Activated gamma-delta T cell treated with Interleukin-2 at 50 U/mL for 16 hours (primary cell): ENCODE measurements at places on chromosomes 1 and 21.

- DNase-seq: no peak
Observed at GRCh38 chr1:39116116-39116607, 88.3 kb upstream of the MACF1 start.

- DNase-seq: peak; percentile 6
Observed at GRCh38 chr1:25906644-25907300, 553 bp upstream of the STMN1 start.

- DNase-seq: no peak
Observed at GRCh38 chr21:42561762-42562650, 48.4 kb downstream of the SLC37A1 start.

- DNase-seq: no peak
Observed at GRCh38 chr1:222790520-222790919, 24.3 kb upstream of the DISP1 start.

GRCh38 chr21:38990424-38990794, 184.7 kb downstream of the ETS2 start:
- no peak for DNase-seq

DNA sequence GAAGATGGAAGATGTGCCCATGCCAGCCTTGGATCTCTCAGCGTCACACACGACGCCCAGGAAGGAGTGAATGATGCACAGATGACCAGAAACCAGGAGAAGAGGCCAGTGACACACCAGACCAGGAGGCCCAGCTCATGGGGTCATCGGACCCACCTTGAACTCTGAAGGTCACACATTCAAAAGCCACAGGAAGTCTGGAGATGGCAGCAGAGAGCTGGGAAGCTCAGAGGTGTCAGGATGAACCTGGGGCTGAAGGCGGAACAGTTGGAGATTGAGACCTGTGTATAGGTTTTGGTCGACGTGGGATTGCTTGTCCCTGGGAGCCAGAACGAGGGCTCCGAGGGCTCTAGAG, 43.6 kb downstream of the SLC19A1 start:
- no peak for DNase-seq

GRCh38 chr1:16145662-16146278, 10.1 kb downstream of the EPHA2 start:
- DNase-seq: no peak

DNA sequence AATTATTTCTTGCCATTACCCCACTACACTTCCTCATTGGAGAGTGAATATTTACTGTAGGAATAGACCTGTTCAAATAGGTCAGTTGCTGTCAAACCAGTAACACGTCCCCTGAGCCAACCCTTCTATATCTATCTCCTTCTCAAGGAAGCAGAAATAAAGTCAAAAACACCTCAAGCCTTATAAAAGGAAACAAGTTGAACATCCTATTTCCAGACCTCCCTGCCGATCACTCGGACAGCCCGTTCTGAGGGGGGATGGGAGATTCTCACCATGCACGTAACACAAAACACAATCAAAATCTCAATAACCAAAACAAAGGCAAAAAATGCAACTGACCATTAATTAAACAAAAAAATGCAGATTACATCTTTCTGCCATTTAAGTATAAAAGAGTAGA, 121.5 kb upstream of the KRTAP19-8 start:
- no peak for DNase-seq

DNA sequence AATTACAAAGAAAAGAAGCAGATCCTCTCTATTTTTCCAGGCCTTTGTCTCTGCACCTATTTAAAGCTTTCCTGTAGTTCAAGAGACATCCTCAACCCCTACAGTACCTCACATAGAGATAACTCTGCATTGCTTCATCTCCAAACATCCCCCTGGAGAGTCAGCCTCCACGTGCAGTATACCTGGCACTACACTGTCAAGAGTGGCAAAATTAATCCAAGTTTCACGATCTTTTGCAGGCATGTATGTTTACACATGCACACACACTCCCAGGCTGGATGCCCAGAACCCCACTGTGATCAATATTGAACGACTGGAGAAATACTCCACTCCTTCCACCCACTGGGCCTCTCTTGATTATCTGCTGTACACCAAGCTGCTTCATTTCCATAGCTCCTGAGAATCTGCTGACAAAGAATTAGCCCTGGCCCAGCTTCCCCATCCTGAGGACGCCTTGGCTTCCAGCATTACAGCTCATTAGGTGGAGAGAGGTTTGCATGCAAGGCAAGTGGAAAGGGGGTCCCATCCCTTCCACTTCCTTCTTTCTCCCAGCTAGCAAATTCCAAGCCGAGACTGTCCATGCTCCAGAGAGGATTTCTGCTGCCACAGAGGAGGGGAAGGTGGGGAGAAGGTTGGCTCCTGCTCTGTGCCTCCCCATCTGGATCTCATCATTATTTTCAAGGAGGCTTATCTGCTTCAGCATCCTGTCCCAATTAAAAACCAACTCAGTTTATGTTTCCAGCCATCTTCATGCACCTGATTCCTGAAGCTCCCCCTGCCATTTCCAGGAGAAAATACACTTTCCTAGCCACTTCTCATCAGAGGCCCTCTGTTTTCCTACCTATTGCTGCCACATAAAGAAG, 66.5 kb upstream of the GOLT1A start:
- DNase-seq: no peak

GRCh38 chr21:27240839-27241238, 274.0 kb upstream of the ADAMTS5 start:
- DNase-seq: no peak

DNA sequence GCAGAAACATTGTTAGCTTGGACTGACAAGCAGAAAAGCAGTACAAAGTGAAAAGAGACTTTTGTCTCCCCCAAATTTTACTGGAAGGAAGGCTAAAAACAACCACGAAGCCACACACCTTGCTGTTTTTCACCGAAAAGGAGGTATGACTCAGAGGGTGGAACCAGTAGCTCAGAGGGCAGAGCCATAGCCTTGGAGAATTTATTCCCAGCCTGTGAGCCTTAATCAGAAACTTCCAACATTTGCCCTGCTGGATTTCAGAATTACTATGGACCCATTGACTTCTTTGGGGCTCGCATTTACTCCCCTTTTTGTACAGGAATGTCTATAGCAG, 32.0 kb downstream of the RPS6KC1 start:
- DNase-seq: no peak

DNA sequence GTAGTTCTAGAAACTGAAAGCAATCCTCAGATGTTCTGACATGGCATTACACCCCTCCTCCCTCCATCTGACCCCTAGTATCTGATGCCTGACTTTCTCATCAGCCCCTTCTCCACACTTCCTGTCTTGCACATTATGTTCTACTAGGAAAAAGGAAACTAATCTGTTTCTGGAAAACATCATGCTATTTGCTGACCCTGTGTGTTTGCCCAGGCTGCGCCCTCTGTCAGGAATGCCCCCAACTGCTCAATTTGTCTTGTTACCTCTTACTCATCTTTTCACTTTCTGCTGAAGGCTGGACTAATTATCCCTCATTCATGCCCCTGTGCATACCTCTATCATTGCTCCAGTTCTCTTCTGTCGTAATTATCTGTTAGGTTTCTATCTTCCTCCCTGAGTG, 37.5 kb upstream of the DAB1 start:
- no peak for DNase-seq

GRCh38 chr1:23650344-23650990, 41.1 kb upstream of the RPL11 start:
- no peak for DNase-seq

DNA sequence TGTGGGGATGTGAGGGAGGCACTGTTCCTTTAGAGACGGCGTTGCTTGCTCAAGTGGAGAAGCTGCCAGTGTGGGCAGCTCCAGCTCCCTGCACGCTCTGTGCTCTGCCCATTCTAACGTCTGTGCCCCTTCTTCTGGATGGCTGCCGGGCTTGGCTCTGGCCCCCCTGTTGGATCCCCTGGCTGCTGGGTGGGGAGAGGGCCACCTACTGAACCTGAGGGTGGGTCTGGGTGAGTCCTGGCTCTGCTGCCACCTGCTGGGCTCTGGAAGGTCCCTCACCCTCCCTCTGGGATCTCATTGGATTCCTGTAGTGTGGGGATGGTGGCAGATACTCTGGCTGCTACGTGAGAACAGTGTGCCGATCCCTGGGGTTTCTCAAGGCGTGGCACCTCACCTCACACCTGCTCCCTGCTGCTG, 5.0 kb downstream of the PFKL start:
- DNase-seq: peak; percentile 37

- DNase-seq: peak; percentile 30
Observed at GRCh38 chr1:151326619-151327222, 495 bp downstream of the PI4KB start.

GRCh38 chr1:51421964-51422363, 91.6 kb upstream of the TTC39A start:
- DNase-seq: no peak

DNA sequence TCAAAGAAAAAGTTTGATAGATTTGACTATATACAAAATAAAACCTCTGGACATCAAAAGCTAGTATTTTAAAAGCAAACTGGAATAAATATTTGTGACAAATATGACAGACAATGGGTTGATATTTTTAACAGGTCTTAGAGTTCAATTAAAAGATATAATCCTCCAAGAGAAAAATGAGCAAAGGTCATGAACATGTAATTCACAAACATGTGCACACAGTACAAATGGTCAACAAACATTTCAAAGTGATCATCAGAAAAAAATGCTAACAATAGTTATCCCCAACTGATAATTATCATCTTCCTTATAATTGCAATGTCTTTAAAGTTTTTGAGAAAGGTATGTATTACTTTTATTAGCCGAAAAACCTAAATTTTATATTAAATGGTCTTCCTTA, 32.0 kb downstream of the WDR64 start:
- DNase-seq: no peak

DNA sequence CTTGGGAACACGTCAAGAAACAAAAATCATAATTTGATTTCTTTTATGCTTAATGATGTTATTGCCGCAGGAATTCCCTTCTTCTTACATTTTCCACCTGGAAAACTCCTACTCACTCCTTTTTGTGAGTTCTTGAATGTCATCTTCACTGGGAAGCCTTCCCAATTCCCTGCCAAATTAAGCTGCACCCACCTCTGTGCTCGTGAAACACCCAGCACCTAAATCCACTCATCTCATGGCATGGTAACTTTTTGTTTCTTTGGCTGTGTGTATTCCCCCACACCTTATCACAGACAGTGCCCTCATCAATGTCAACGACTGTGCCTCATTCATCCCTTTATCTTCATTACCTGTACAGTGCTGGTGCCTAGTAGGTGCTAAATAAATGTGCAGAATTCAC, 45.6 kb downstream of the ASTN1 start:
- DNase-seq: no peak

DNA sequence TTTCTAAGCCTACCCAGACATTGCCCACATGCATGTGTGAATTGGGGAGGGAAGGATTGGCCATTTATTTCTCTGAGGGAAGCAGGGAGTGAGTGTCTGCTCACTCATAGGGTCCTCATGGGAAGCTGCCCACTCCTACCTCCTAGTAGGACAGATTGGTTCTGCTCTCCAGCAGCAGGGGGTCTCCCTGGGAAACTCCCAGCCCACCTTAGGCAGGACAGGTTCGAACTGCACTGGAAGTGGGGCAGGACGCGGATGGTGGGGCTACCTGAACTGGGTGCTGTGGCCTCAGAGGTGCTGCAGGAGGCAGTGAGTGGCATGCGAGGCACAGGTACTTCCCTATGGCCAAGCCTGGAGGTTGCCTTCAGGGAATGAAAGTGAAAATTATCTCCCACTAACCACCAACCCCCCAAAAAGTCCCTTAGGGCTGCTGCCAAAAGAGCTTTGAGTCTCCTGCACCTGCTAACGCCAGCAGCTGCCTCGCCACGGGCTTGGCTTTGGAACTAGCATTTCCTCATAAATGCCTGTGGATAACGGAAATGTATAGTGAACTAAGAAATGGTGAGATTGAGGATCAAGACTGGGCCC, 157.0 kb upstream of the COA6 start:
- DNase-seq: no peak

DNA sequence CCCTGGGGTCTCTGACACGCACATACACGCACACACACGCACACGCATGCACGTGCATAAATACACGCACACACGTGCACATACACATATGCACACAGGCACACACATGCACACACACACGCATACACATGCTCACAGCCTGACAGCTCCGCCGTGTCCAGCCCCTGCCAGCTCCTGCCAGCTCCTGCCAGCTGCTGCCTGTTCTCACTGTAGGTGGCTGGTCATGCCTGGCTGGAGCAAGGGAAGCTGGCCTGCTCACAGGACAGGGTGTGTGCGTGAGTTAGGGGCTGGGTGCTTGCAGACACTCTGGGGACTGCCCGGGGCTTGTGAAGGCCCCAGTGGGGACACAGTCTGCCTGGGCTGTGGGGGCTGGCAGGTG, 4.9 kb downstream of the PLCH2 start:
- no peak for DNase-seq
